ENCODE measurements at places on chromosomes 16 and 17.
A peak's percentile ranks its signal among the peaks of the same experiment; 100 is the strongest.

DNA sequence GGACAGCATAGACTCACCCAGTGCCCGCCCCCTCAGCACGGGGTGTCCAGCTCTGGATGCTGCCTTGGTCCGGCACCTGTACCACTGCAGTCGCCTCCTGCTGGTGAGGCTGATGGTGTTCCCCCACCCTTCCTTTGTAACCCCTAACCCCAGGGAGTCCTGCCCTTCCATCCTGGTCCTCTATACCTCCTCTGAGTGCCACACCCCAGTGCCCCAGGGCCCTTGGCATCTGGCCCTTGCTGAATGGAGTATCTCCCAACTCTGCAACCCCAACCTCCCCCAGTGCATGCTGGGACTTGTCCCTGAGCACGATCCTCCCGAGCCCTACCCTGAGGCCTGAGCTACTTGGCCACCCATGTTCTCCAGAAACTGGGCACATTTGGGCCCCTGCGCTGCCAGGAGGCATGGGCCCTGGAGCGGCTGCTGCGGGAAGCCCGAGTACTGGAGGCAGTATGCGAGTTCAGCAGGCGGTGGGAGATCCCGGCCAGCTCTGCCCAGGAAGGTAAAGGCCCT lies 15.8 kb downstream of the RIPOR1 start:
- DNase-seq = no peak

- DNase-seq = no peak
Measured at GRCh38 chr17:72119077-72119872, 1.5 kb upstream of the SOX9 start.

DNA sequence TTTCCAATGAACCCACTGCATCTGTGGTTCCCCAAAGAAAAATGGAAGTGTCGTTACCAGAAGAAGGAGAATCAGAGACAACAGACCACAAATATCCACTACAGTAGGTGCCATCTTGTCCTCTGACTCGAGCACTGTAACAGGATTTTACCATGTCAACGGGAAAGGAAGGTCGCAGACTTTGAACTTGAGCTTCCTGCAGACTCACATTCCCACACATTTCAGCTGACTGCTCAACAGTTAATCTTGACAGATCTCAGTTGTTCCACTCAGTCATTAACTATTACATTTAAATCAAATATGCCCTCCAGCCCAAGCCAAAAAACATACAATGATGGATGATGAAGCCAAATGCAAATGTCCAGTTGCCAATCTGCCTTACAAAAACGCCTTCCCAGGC lies 37.0 kb downstream of the GAS7 start:
- no peak for DNase-seq

DNA sequence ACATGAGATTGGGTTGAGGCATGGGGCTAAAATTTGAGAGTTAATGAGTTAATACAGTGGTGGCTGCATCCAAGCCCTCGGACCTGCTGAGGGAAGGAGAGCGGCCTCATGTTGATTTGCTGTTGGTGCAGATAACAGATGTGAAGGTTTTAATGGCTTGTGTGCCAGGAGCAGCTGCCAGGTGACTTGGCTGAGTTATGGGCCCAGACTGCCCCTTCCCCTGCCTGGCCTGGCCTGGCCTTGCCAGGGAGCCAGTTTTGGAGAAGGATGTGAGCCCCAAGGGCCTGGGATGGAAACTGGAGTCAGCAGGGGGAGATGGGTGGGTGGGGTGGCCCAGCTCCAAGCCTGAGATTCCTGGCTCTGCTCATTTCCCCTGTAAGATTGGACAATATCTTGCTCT lies 230.1 kb downstream of the CBLN1 start:
- no peak for DNase-seq

- DNase-seq = no peak
Measured at GRCh38 chr17:40175928-40176753, 1.1 kb upstream of the RAPGEFL1 start.

DNA sequence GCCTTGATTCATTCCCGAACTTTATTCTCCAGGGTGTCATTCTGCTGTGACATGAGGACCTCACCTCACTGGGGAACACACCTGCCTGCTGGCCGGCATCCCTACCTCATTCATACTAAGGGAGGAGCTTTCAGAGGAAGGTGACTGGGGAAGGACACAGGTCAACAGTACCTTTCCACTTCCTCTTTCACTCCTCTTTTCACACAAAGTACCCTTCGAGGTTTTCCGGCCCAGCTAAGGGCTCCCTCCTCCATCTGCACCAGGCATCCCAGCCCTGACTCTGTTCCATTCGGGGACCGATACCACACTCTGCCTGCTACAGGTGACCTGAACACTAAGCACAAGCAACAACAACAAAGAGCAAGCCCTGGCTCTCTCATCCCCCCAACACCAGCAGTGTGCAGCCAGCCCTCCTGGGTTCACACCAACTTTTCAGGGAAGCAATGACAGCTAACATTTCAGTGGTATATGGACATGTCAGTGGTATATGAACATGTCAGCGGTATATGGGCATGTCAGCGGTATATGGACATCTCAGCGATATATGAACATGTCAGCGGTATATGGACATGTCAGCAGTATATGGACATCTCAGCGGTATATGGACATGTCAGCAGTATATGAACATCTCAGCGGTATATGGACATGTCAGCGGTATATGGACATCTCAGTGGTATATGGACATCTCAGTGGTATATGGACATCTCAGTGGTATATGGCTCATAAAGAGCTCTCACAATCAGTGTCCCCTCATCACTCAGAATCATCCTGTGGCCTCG lies 16.0 kb downstream of the TRIM25 start:
- no peak for DNase-seq

- peak; percentile 99 for DNase-seq
Measured at GRCh38 chr16:88770461-88771293, 14.3 kb downstream of the PIEZO1 start.

DNA sequence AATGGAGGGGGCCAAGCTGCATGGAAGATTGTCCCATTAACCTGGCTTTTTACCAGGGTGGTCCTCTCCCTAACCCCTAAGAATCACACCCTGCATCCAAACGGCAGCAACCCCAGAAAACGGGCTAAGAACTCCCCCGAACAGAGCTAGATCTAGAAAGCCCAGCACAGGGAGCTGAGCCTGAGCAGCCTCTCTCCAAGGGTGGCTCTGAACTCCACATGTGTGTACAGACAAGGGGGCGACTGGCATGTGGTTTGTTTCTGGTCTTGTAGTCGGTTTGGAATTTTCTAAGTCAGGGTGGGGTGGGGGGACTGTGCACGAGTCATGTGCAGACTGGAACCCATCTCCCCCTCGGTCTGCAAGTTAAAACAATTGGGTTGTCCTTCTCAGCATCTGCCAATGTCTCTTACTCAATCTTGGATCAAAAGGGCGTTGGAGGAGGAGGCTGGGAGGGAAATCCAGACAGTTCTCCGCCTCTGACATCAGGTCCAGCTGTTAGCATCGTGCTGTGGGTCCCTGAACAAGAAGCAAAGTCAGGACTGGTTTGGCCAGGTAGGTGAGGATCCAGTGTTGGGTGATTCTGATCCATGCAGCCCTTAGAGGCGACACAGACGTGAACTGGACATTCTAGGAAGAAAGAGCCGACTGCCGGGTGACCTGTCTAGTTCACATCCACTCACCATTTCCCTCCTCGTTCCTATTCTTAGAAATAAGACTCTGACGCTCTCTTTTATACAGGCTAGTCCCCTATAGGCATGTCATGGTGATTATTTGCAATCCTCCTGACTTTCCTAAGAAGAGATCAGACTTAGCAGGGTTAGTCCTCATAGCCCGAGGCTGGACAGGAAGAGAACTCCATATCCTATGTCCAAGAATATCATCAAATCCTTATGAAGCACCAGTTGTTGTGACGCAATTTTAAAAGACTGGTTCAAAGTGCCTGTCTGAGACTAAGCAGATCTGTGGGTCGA lies 381.8 kb downstream of the SOX9 start:
- no peak for DNase-seq

DNA sequence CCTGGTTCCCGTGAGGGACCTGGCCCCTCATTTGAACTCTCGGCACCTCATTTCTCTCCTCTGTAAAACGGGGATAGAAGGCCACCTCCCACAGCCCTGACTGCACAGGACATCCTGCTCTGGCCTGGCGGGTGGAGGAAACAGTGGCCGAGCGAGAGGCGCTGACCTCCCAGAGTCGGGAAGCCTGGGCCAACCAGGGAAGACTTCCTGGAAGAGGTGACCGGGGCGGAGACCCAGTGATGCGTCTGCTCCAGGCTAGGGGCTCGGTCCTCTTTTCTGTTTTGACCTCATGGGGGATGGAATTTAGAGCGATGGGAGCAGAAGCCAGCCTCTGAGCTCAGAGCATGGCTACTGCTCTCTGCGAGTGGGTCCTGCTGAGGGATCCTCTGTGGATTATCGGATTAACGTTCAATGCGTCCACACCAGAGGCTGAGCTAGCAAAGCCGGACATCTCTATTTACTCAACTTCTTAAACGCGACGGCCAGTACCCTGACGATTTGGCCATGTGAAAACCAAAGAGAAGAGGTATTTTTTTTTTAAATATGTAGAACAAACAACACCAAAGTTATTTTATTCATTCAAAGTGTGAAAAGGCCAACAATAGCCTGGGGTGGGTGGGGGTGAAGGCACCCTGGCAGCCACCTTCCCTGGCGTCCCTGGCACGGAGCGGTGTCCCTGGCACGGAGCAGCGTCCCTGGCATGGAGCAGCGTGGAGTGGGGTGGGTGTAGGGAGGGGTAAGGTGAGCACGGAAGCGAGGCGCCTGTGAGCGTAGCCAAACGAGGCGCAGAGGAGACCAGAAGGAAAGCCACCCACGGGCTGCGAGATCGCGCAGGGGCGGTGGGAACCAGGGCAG lies 9.2 kb upstream of the MSLN start:
- DNase-seq = no peak

GRCh38 chr17:9512323-9513168 lies 63.1 kb downstream of the STX8 start:
- DNase-seq = peak; percentile 62

GRCh38 chr17:79441356-79442160 lies 169.3 kb downstream of the RBFOX3 start:
- DNase-seq = no peak

GRCh38 chr17:17823433-17824118 lies 13.2 kb downstream of the SREBF1 start:
- peak; percentile 73 for DNase-seq

GRCh38 chr17:59439262-59439661 lies 107.8 kb downstream of the YPEL2 start:
- DNase-seq = no peak
